ENCODE measurements at places on chromosomes 1 and 21. TPM values are rescaled to one million over a fixed set of nuclear protein-coding genes. Genes with fewer than 3 reads are reported as not detected.
A peak's percentile ranks its signal among the peaks of the same experiment; 100 is the strongest.

LCE1B gene
- not detected for total RNA-seq

GRCh38 chr1:243801378-243801777 is 48.7 kb downstream of the AKT3 start:
- no peak for DNase-seq

SLC22A15 gene
- 4.5 TPM for total RNA-seq

RAP1GAP gene
- total RNA-seq: 15.3 TPM

DNA sequence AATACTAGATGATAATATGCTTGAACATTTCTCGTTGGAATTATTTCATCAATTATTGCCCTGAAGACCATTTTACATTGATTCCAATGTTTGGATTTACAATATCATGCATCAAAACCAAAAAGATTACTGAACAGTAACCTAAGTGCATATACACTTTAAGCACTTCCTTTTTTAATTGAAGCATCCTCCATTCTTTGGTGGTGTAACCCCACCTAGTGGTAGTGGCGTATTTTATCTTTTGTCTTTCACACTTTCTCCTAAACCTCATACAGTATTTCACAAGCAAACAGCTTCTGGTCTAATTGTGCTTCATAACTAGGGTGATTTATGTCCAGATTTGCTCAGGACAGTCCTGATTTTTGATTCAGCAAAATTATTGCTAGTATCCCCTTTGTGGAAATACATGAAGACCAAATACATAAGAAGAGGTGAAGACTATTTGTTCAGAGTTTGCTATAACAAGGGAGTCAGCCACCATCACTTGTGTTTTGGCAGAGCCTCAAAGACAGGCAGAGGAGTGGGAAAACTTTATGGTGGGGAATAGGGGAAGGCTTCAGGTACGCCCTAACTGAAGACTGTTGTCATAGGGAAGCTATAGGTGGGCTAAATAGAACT is 3.4 kb upstream of the NVL start:
- DNase-seq: no peak

GRCh38 chr1:156896490-156897033 is 3.0 kb downstream of the PEAR1 start:
- peak; percentile 51 for DNase-seq

GPX7 gene
- 11.8 TPM for total RNA-seq

GRCh38 chr1:6104631-6105030 is 58.9 kb downstream of the KCNAB2 start:
- no peak for DNase-seq

GRCh38 chr1:54335755-54336108 is 70.5 kb downstream of the SSBP3 start:
- DNase-seq: peak; percentile 78

OSCP1 gene
- 10.2 TPM for total RNA-seq

DNA sequence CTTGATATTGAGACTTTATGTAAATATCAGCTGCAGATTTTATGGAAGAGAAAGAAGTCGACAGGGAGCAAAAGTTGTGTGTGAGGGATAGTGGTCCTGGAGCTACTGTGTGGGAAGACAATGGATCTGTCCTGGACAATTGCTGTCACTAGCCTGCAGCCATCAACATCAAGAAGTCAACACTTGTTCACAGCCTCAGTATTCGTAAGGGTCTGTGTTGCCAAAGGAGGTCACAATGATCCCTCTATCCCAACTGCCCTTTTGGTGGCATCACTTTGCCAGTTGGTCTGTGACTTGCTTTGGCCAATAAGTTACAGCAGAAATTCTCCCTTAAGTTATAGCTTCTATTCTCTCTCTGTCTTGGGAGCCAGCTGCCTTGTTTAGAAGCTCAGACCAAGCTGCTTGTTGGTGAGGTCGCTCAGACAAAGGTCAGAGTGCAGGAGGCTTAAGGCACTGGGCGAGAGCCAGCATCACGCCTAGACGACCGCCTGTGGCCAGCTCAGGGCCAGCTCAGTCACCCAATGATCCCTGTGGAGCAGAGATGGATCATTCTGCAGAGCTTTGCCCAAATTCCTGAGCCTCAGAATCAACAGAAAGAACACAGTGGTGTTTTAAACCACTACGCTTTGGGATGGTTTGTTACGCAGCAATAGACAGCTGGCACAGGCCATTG is 134.9 kb downstream of the RHOU start:
- no peak for DNase-seq

GRCh38 chr1:54310439-54311328 is 95.5 kb downstream of the SSBP3 start:
- peak; percentile 78 for DNase-seq

DNA sequence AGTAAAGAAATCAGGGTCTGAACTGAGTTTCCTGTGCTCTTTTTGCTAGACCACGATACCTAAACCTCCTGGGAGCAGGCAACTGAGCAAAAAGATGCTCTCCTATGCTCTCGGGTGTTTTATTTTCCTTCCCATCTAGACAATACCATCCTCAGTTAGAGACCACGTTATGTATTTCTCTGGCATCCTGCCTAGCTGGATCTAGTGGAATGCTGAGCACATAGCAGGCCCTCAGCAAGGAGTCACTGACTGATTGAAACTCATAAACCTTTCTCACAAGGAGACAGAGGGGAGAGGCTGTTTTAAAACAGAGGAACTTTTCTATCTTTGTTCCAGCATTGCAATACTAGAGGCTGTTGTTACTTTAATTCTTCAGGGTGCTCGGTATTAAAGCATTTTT is 168.0 kb downstream of the CYYR1 start:
- DNase-seq: no peak

GRCh38 chr21:45112371-45112770 is 38.0 kb downstream of the ADARB1 start:
- no peak for DNase-seq

DNA sequence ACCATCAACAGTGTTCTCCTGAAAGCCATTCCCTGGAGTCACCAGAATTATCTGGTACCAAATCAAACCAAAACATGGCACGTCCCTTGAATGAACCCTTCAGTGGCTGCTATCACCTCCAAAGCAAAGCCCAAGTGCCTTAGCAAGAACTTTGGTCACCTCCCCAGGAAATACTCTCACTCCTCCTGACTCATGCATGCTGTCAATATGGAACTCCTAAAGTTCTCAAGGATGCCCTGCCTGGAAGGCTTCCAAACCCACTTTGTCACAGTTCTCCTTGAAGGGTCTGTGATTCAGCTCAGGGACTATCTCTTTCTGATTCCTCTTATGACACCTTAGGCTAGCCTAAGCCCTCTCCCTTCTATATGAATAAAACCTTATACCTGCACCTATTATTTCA is 146.1 kb upstream of the RUNX1 start:
- no peak for DNase-seq

SLC30A10 gene
- total RNA-seq: not detected

- DNase-seq: peak; percentile 68
Observed at GRCh38 chr1:157105988-157106812, 6.6 kb upstream of the ETV3L start.

GRCh38 chr21:33026878-33027400 is 1.2 kb downstream of the OLIG2 start:
- no peak for DNase-seq

GRCh38 chr1:108000184-108000583 is 35.2 kb upstream of the VAV3 start:
- DNase-seq: no peak

EFCAB14 gene
- total RNA-seq: 73.0 TPM

DNA sequence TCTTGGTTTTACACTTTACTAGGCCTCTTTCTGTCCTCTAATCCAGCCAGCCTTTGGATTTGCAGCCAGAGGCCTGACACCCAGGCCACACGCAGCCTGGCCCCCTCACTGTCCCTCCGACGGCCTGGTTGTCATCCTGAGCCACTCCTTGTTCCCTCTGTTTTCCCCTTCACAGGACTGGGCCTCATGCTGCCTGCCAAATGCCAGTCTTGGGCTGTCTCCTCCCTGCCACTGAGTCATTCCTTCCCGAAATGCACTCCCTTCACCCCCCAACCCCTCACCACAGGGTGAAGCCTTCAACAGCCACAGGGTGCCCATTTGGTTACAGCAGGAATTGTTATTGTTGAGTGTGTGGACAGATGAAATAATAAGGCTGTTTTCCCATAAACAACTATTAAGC is 21.3 kb downstream of the ACOT11 start:
- DNase-seq: no peak

DNA sequence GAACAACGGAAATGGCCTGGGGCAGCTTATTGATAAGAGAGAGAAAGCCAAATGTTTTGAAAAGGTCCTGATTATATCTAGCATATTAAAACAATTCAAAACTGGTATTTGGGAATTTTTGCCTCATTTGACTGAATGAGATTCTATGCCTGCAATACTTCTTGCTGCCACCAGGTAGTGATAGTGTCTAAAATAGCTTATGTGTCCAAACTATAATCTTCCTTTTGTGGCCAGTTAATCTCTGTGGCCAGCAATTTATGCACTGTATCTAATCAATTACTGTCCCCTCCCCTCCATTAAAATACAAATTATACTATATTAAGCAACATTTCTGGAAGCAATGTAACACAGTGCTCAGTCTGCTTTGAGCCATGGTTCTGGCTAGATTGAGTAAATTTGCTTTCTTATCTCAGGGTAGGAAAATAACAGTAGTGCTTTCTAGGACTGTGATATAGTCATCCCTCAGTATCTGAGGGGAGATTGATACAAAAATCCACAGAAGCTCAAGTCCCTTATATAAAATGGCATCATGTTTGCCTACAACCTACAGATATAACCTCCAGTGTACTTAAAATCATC is 91.8 kb downstream of the FOXD2 start:
- DNase-seq: no peak

GRCh38 chr1:180785291-180785690 is 127.4 kb upstream of the KIAA1614 start:
- no peak for DNase-seq

DNA sequence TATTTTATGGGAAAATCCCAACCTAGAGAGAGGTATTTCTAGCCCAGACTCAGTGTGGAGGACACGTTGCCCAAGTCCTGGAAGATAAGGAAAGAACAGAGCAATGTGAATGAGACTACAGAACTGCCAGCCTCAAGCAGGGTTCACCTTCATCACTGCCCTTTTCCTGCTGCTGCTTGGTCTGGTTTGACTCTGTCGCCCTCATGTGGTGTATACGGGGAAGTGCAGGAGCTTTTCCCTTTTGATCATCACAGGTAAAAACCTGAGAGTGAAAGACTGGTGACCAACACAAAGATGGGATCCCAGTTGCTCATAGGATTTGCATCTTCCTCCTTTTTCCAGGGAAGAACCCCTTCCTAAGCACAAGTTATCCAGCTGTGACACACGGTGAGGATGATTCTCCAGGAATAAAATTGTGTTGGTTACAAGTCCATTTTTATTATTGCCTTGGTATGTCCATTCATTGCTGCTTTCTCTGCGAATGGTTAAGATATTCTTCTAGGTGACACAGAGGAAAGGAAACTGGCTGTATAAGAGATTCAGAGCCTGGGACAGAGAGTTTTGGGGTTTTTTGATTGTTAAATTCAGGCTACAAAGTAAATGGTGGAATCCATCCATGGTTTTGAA is 89.5 kb upstream of the CD53 start:
- no peak for DNase-seq

C8B gene
- total RNA-seq: not detected

- no peak for DNase-seq
Observed at GRCh38 chr21:27275294-27275927, 308.5 kb upstream of the ADAMTS5 start.

GRCh38 chr1:21909787-21910503 is 27.2 kb downstream of the HSPG2 start:
- peak; percentile 81 for DNase-seq

DNA sequence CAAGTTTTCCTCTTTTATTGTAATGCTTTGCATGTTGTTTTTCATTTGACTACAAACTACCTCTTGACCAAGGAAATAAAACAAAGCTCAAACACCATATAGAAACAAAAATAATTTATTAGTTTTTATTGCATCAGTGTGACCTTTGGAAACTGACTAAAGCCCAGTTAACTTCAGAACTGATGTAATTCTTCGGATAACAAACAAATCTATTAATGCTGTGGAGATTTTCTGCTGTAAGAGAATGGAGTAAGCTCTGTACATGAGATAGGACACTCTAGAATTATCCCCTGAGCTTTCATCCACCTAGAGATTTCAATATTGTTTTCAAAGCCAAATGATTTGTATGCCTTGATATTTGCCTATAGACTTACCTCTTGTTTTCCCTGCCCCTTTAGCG is 154.0 kb upstream of the KCNK2 start:
- DNase-seq: no peak

BGLAP gene
- total RNA-seq: 0.92 TPM

PHLDA3 gene
- total RNA-seq: 47.4 TPM

DNA sequence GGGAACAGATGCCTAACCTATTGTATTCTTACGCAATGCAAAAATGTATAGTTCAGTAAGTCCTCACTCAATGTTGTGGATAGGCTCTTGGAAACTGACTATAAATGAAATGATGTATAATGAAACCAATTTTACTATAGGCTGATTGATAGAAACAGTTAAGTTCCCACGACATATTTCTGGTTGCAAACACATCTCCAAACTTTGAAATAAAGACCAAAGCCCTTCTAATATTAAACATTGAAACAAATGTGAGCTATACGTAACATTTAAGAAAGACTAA is 29.1 kb downstream of the MAP3K21 start:
- DNase-seq: no peak

GRCh38 chr1:215054266-215054665 is 28.3 kb upstream of the KCNK2 start:
- DNase-seq: no peak

VANGL2 gene
- total RNA-seq: 8.5 TPM

MPL gene
- 1.4 TPM for total RNA-seq

DNA sequence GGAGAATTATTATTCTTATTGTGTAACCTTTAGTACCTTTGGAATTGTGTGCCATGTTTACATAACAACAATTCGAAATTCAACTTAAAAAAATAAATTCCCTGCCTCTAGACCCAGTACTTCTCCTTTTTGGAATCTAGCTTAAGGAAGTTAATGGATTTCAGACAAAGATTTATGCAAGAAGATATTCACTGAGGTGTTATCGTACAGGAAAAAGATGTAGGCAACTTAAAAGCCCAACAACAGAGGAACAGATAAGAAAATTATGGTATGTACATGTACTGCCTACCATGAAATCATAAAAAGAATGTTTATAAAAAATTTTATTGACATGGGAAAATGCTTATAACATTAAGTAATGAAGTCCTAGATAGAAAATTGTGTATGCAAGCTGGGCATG is 18.2 kb upstream of the STMN1 start:
- DNase-seq: no peak
